ENCODE measurements at places on chromosomes 1 and 21.

- no peaks in the 10 kb centered on the region for H3K36me3 ChIP-seq
- no peak overlapping the region for H3K27ac ChIP-seq
- no peak for DNase-seq
These were observed 183.5 kb downstream of the PATJ start for GRCh38 chr1:61925591-61926298.

GRCh38 chr1:20685741-20686140 is 24.6 kb upstream of the DDOST start:
- H3K4me1 ChIP-seq = no peaks in the 10 kb centered on the region
- no peak overlapping the region for H3K27ac ChIP-seq

GRCh38 chr1:64692911-64693310 is 52.0 kb upstream of the RAVER2 start:
- no peak overlapping the region for H3K27ac ChIP-seq
- H3K4me1 ChIP-seq = peaks cover 3% of the 10 kb centered on the region
- no peak for DNase-seq
- H3K4me3 ChIP-seq = no peak overlapping the region
- no peaks in the 10 kb centered on the region for H3K36me3 ChIP-seq
- no peaks in the 10 kb centered on the region for H3K27me3 ChIP-seq

- peaks cover 42% of the 10 kb centered on the region for H3K36me3 ChIP-seq
- H3K4me1 ChIP-seq = peaks cover 57% of the 10 kb centered on the region
- H3K27me3 ChIP-seq = no peaks in the 10 kb centered on the region
- H3K4me3 ChIP-seq = no peak overlapping the region
- no peak for DNase-seq
These were observed 174.8 kb downstream of the CLIC6 start for GRCh38 chr21:34843562-34843961.

DNA sequence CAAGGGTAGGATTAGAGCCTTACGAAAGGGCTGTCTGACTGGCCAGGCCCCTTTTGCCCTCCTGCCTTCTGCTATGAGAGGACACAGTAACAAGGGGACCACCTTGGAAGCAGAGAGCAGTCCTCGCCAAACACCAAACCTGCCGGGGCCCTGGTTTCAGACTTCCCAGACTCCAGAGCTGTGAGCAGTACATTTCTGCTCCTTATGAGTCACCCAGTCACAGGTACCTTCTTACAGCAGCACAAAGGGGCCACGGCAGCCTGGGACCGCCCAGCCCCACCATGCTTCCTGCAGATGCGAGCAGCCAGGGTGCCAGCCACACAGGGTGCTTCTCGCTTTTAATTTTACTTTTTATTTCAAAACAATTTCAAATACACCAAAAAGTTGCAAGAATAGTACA is 17.2 kb upstream of the POFUT2 start:
- no peaks in the 10 kb centered on the region for H3K36me3 ChIP-seq
- DNase-seq = no peak
- no peaks in the 10 kb centered on the region for H3K27me3 ChIP-seq
- H3K27ac ChIP-seq = no peak overlapping the region
- peaks cover 6% of the 10 kb centered on the region for H3K4me1 ChIP-seq
- H3K4me3 ChIP-seq = no peak overlapping the region

DNA sequence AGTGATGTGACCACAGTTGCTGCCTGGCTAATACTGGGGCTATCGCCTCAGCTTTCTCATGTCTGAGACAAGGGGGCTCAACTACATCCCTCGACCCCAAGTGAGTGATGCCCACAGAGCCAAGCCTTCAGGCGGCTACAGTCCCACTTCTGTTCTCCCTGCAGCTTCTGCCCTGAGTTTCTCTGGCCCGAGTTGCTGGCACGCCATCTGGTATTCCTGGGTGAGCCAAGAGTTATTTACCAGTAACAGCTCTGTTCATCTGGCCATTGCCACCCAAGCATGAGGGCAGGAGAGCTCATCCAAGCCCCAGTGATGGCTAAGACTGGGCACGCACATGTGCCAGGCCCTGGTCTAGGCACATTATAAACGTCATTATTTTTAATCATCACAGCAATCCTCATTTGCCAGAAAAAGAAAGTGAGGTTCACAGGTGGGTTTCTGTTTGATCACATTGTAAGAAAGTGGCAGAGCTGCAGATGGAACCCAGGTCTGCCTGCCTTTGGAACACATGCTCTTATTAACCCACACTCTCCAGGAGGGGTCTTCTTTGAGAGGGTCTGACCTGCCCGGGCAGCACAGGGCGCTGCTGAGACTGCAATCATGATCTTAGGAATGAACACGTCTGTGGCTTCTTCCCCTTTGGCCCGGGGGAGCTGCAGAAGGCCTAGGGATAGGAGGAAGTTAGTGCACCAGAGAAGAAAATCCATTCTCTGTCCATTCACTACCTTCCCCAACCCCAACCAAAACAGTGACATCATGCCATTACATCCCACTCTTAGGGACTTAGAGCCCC is 27.5 kb downstream of the KCND3 start:
- H3K36me3 ChIP-seq = no peaks in the 10 kb centered on the region
- no peaks in the 10 kb centered on the region for H3K4me1 ChIP-seq
- peaks cover 6% of the 10 kb centered on the region for H3K27me3 ChIP-seq
- DNase-seq = no peak

- H3K27ac ChIP-seq = no peak overlapping the region
- H3K4me1 ChIP-seq = no peaks in the 10 kb centered on the region
- no peaks in the 10 kb centered on the region for H3K36me3 ChIP-seq
- H3K4me3 ChIP-seq = no peak overlapping the region
- no peak for DNase-seq
These were observed 33.6 kb upstream of the CAMSAP2 start for GRCh38 chr1:200704986-200705500.

- no peak overlapping the region for H3K4me3 ChIP-seq
These were observed 3.2 kb upstream of the TFAP2E start for GRCh38 chr1:35569936-35570335.

DNA sequence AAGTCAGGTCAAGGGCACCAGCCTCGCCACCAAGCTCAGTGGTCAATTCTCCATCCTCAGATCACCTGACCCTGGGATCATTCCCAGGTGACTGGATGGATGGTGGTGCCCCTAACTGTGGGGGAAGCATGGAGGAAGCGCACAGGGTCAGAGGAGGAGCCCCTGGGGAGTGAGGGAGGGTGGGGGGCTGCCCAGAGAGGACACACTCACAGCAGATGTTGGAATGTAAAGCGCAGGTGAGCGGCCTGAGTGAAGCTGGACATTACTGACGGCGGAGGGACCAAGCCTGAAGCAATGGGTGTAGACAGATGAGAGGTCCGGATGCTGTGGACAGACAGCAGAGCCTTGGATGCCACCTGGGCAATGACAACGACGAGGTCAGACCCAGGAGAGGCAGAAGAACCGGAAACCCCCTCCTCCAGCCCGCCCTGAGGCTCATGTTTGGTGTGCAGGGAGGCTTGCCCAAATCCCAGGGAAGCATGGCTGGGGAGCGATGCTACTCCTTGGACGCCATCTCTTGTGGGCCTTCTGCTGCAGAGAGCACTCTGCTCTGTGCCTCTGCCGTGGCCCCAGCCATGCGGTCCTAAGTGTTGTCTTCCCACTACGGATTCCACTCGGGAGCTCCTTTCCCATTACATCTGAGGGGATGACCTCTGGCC is 5.7 kb upstream of the CPLANE2 start:
- H3K4me3 ChIP-seq = no peak overlapping the region
- H3K27me3 ChIP-seq = no peaks in the 10 kb centered on the region
- H3K4me1 ChIP-seq = peaks cover 6% of the 10 kb centered on the region
- no peak overlapping the region for H3K27ac ChIP-seq
- no peak for DNase-seq

- no peaks in the 10 kb centered on the region for H3K4me1 ChIP-seq
- DNase-seq = no peak
- no peak overlapping the region for H3K4me3 ChIP-seq
- H3K27ac ChIP-seq = no peak overlapping the region
- no peaks in the 10 kb centered on the region for H3K36me3 ChIP-seq
- no peaks in the 10 kb centered on the region for H3K27me3 ChIP-seq
These were observed 99.4 kb downstream of the TNR start for GRCh38 chr1:175644018-175644417.

DNA sequence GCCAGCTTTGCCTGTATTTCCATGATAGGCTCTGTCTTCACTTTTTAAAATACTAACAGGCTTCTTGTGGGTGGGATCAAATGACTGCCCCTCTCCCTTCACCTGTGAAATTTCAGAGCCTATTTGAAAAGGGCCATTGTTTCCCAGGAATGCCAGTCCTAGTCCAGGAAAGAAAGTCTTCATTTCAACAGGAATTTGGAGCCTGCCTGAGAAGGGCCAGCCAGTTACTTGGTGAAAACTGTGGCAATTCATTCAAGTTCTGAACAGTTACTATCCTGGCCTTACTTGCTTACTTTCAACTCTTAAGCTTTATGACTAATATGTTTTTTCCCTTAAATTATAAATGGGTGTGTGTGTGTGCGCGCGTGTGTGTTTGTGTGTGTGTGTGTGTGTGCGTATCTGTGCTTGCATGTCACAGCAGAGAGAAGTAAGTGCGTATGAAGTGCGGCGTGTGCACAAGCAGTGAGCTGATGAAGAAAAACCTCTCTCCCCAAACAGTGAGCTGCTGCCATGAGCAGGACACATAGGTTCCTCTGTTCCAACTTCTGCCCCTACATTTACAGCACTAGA is 67.5 kb upstream of the RNPC3 start:
- 0 out of 2 replicates have a peak, but pooled peaks cover 4% of the 10 kb centered on the region for H3K27me3 ChIP-seq
- H3K27ac ChIP-seq = no peak overlapping the region
- no peaks in the 10 kb centered on the region for H3K36me3 ChIP-seq
- H3K4me1 ChIP-seq = no peaks in the 10 kb centered on the region
- H3K4me3 ChIP-seq = no peak overlapping the region

GRCh38 chr1:47755101-47755990 is 241.8 kb downstream of the TRABD2B start:
- DNase-seq = peak; percentile 8
- no peak overlapping the region for H3K4me3 ChIP-seq
- no peak overlapping the region for H3K27ac ChIP-seq
- H3K27me3 ChIP-seq = no peaks in the 10 kb centered on the region
- H3K36me3 ChIP-seq = no peaks in the 10 kb centered on the region

DNA sequence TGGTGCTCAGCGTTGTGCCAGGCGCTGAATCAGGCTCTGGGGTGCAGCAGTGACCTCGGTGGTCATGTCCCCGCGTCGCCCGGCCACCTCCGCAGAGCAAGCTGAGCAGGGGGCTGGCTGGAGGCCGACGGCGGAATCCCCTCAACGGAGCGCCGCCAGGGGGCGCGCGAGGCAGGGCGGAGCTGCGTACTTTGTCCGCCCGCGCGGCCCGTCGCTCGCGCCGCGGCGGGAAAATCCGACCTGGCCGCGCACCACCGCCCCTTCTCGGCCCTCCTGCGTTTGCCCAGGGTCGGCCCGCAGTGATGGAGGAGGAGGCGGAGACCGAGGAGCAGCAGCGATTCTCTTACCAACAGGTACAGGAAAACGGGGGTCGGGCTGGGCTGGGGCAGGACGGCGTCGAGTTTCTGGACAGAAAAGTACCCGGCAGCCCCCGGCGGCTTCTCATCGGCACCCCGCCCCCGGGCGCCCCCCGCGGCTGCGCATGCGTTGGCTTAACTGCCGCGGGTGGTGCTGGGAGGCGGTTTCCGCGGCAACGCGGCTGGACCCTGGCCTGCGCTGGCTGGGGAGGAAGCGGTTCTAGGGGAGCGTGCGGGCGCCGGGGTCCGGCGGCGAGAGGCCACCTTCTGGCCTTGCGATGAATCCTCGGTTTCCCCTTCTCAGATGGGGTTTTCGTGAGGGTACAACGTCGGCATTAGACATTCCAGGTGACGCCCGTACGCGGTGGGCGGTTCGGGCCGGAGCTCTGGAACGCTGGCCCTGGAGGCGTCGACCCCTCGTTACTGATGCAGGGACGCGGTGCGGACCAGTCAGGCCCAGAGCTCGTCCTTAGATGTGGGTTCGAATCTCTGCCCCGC is at the start of gene CENPS:
Gene CENPS, plus strand, starts transcription at position 218 of the 854 bp plus-strand sequence. Its CDS starts 85 bp downstream, at position 303.
- no peaks in the 10 kb centered on the region for H3K27me3 ChIP-seq
- peak within 1 kb of the TSS; percentile 76 for H3K27ac ChIP-seq
- no peaks in the 10 kb centered on the region for H3K36me3 ChIP-seq
- peak; percentile 96 for DNase-seq

- no peak for DNase-seq
- H3K4me3 ChIP-seq = no peak overlapping the region
- H3K27ac ChIP-seq = peak overlapping the region; percentile 20
These were observed 76.3 kb downstream of the XCL2 start for GRCh38 chr1:168467452-168467851.

- H3K27ac ChIP-seq = no peak overlapping the region
- DNase-seq = peak; percentile 34
- H3K4me3 ChIP-seq = no peak overlapping the region
- peaks cover 45% of the 10 kb centered on the region for H3K4me1 ChIP-seq
- H3K27me3 ChIP-seq = no peaks in the 10 kb centered on the region
- H3K36me3 ChIP-seq = no peaks in the 10 kb centered on the region
These were observed 81.6 kb downstream of the CD58 start for GRCh38 chr1:116489231-116489697.

- H3K36me3 ChIP-seq = no peaks in the 10 kb centered on the region
- no peak overlapping the region for H3K4me3 ChIP-seq
- H3K27me3 ChIP-seq = no peaks in the 10 kb centered on the region
- no peak overlapping the region for H3K27ac ChIP-seq
- no peaks in the 10 kb centered on the region for H3K4me1 ChIP-seq
- peak; percentile 85 for DNase-seq
These were observed 44.5 kb upstream of the CRNN start for GRCh38 chr1:152458384-152459185.

GRCh38 chr1:229781453-229781852 is 155.4 kb downstream of the URB2 start:
- peaks cover 36% of the 10 kb centered on the region for H3K27me3 ChIP-seq
- no peaks in the 10 kb centered on the region for H3K4me1 ChIP-seq
- H3K36me3 ChIP-seq = no peaks in the 10 kb centered on the region
- H3K27ac ChIP-seq = no peak overlapping the region

DNA sequence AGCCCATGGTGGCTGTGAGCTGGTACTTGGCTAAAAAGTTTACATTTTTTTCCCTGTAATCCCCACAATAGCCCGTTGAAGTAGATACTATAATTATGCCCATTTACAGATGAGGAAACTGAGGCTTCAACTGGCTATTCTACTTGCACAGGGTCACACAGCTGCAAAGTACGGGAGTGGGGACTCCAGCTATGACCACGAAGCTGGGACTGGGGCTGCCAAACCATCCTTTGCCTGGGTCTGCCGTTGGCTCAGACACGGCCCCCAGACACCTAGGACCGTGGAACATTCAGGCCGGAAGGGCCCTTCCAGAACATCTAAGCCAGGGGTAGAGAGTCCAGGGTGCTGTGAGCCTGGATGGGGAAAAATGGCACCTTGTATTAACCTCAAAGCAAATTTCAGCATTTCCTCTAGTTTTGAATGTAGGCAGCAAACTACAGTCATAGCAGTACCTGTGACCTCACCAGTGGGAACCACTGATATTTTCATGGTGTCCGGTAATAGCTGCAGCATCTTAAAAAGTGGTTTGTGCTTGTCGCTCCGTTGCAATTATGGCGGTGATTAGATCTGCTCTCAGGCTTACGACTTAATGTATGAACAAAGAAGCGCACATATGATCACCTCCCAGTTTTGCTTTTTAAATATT is 4.3 kb downstream of the TP73 start:
- no peak overlapping the region for H3K27ac ChIP-seq
- no peak overlapping the region for H3K4me3 ChIP-seq
- peaks cover 73% of the 10 kb centered on the region for H3K27me3 ChIP-seq
- H3K36me3 ChIP-seq = no peaks in the 10 kb centered on the region
- no peaks in the 10 kb centered on the region for H3K4me1 ChIP-seq

DNA sequence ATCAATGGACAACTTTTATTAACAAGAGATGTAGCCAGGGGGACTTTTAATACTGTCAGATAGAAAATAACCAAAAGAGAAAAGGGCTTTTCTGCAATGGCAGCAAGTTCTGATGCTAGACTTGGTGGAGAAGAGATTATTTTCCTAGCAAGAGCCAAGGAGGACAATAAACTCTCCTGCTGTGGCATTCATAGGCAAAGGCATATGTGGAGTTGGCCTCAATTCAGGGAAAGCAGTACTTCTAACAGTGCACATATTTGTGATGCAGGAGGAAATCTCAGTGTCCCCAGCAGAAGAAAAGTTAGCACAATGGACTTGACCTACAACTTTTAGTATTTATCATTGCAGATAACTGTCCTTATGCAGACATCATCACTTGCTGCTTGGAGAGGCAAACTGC is 75.1 kb upstream of the GRIK1 start:
- no peak overlapping the region for H3K4me3 ChIP-seq
- no peaks in the 10 kb centered on the region for H3K27me3 ChIP-seq
